ENCODE measurements at places on chromosomes 7 and 10.

- no peak for DNase-seq
Measured at GRCh38 chr10:17751781-17752445, at the start of gene TMEM236. Gene TMEM236 (plus strand): TSS chr10:17752201. CDS start chr10:17752296, 95 bp downstream.

DNA sequence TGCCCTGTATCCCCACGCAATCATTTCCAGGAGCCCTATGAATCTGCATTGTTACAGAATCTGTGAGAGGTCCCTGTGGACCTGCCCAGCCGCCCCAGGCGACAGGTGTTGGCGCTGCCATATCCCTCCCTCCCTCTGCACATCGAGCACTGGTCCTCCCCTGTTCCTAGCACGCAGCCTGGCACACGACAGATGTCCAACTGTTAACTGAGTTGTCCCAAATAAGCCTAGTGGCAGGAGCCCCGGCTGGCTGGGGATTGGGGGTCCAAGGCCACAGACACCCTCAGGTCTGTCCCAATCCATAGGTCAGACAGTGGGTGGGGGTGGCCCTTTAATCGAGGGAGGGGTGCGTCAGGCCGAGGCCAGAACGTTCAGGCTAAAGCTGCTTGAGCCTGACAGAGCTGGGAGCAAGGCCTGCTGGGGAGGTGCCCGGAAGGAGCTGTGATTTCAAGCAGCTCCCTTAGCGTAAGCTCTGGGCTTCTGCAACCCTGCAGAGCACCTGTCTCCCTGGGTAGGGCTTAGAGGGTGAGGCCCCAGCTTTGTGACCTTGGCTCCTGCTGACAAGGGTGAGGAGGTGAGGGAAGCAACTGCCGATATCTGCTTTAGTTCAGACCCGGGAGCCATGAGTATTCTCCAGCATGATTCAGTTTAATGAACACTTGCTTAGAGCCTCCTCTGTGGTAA, 40.1 kb downstream of the ADRA2A start:
- no peak for DNase-seq

DNA sequence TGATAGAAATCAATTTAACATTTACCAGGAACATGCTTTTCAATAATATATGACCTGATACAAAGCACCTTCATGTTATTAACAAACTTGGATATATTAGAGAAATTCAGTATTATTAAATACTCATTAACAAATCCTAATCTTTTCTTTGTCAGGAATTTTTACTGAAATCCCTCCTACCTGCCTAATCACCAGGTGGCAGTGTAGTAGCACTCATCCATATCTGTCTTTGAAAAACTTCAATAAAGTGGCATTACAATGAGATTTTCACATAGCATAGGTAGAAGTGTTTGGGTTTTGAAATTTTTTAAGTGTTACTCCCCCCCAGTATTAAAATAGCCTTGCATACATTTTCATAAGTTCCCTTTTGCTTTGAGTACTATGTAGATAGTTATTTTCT, 1246.6 kb upstream of the LRRN3 start:
- no peak for DNase-seq

DNA sequence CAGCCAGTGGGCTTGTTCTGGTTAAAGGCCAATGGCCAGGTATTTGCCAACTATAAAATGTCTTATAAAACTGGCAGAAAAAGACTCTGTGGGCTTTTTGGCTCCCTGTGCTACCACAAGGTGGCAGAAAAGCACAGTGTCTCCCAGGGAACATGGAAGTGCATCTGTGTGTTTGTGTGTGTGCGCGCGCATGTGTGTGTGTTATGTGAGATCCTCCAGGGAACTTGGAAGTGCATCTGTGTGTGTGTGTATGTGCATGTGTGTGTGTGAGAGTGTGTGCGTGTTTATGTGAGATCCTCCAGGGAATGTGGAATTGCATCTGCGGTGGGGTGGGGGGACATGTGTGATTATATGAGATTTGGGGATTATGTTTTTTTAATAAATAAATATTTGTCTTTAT, 30.2 kb upstream of the ABI1 start:
- DNase-seq, result peak; percentile 28

DNA sequence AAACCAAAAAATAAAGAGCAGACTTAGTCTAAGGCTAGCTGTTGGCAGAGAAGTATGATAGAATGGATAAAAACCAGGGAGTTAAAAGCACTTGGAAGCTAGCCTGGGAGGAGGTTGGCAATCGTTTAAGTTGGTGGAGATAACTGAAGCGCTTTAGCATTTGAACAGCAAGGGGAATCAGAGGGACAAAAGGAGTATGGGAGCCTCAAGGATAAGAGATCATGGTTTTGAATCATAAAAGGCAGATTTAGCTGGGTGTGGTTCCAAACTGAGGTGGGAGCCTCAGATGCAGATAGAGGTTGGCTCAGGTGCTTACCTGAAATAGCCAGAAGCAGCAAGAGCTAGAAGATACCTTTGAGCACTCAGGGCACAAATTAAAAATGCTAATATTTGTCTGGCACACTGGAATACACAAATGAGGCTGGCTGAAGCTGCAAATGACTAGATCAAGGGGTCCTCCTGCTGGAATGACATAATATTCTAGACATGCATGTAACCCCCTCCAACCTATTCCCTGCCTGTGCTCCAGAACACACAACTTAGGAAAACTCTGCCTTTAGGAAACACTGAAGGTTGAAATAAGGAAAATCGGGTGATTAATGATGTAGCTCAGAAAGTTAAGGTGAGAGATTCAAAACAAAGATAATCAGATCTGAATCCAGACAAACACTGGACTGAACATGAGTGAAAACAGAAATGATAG, 372.3 kb upstream of the LRRN3 start:
- DNase-seq, result no peak

DNA sequence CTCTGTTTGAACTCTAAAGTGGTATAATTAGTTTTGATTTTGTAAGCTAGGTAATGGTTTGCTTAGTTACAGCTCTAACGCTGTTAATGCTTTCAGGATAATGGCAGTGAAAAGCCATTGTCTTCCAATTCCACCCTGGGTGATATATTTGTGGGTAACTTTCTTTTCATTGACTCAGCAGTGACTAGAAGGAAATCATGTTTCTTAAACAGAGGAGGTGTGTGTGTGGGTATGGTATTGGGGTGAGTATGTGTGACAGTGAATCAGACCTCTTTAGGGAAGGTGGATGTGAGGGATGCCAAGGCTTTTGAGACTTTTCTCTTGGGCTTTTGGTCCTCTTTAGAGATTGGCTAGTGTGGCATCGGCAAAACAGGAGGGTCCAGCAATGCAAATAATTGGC, 13.6 kb downstream of the ENTPD7 start:
- no peak for DNase-seq

GRCh38 chr7:36021367-36021766, 131.7 kb upstream of the EEPD1 start:
- no peak for DNase-seq

GRCh38 chr10:125004571-125005311, 62.8 kb downstream of the ZRANB1 start:
- no peak for DNase-seq

GRCh38 chr7:70092314-70093204, 494.3 kb downstream of the AUTS2 start:
- DNase-seq, result peak; percentile 62

- DNase-seq, result no peak
Measured at GRCh38 chr10:100749059-100749308, 3.6 kb downstream of the PAX2 start.

DNA sequence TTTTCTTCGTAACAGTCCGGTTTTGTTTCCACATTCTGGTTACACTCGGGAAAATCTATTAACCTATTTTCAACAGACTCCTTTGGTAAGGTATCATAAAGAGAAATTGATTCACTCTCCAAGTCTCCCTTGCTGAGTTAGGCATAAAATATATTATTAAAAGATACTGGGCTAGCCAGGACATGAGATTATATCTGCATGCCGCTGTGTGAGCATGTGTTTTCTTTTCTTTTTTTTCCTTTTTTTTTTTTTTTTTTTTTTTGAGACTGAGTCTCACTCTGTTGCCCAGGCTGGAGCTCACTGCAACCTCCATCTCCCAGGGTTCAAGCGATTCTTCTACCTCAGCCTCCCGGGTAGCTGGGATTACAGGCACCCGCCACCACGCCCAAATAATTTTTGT, 23.0 kb upstream of the SFMBT2 start:
- no peak for DNase-seq

DNA sequence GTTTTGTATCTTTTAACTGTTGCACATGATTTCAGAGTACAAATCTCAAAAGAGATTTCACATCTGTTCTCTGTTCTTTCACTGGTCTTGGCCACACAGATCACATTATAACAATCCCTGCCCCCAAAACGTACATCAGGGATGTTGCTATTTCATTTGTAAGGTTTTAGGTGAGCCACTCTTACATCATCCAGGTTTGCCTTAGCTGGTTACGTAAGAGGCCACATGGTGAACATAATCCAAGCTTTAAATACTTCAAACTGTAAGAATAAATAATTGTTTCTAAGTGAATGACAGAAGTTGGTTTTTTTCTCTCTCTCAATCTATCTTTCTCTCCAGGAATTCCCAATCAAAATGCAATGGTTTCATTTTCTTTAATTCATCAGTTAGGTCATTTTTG, 245.9 kb upstream of the HGF start:
- DNase-seq, result peak; percentile 9

DNA sequence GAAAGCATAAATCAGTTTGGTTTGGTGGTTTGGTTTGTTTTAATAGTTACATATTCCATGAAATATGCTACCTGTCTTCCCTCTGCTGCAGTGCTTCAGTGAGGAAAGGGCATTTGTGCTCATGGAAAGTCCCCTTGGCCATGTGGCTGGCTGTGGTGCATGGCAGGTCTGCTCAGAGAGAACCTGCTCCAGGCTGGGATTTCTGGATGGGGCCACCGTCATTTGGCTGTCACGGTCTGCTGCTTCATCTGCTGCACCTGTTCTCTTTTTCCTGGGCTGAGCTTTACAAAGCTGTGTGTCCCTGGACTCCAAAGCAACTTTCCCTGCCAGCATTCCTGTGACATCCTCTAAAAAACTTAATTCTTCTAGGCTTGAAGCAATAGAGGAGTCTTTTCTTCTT, 8.9 kb downstream of the CDK14 start:
- peak; percentile 83 for DNase-seq

DNA sequence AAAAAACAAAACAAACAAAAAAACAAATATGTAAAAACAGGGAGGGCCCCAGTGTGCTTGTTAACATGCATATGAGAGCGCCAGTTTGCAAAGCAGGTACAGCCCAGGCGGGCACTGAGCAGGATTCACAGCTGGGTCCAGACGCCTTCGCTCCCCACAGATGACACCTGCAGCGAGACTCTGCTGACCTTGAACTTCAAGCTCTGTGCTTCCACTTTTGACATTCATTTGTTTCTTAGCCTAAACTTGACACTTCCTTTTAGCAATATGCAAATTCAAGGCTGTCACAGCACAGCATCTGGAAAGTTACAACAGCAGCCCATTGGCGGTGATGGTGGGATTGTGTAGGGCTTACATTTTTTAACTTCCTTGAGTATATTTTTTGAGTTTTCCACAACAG, 88.8 kb upstream of the TNS3 start:
- DNase-seq, result no peak

DNA sequence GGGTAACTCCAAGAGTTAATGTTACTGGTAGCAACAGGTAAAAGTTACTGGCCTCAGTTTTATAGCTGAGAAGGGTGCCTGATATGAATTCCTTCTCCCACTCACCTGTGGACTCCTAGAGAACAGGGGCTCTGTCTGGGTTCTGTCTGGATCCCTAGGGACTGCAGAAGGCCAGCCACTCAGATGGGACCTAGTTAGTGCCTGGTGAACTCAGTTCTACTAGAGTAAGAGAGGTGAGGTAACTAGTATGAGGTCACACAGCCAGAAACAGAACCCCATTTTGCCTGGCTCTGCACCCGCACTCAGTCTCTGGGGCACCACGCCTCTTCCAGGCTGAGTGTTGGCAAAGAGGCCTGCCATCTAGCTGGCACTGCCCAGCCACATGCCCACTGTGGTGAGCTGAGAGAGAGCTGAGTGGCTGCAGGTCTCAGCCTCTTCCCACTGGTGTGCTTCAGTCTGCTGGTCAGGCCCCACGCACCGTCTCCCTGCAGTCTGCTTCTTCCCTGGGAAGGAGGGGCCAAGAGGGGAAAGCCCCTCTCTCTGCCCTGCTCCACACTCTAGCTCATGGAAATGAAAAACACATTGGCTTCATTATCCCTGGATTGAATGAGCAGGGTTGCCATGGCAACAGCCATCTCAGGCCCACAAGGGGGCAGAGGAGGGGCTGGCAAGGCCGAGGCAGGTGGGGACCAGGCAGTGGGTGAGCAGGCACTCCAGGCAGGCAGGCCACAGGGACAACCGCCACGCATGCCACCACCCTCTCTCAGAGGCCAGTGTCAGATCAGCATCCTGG, 110.6 kb downstream of the ZMIZ1 start:
- DNase-seq, result no peak

DNA sequence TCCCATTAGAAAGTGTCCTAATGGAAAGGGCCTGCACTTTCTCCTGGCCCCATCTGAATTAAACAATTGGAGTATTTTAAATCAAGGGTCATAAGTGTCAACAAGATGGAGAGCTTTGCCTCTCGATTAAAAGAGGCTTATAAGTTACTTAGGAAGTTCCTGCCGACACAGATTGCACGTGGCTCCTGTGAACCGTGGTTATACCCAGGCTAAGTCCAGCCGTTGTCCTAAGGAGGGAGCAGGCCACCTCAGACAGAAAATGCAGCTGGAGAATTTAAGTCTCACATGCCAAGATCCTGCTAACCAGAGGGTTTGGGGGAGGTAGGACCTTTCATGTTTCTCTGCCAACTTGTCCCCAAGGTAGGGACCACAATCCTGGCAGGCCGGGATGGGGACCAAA, 626.5 kb upstream of the GALNT17 start:
- no peak for DNase-seq

DNA sequence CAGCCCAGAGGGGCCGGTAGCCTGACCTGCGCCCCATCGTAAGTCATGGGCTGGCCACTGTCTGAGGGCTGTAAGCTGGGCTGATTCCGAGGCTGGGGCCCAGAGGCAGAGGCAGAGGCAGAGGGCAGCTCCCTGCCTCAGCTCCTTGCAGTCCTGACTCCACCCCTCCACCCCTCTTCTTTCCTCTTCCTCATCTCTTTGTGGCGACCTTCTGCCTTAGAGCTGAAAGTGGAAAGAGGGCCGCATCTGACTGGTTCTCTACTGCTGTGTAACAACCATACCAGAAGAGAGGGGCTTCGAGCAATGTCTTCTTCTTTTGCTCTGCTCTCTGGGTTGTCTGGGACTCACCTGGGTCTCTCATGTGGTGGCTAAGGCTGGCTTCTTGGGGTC, 179.1 kb downstream of the RPS24 start:
- DNase-seq, result no peak
